ENCODE measurements at places on chromosomes 4 and X.
A peak's percentile ranks its signal among the peaks of the same experiment; 100 is the strongest.

DNA sequence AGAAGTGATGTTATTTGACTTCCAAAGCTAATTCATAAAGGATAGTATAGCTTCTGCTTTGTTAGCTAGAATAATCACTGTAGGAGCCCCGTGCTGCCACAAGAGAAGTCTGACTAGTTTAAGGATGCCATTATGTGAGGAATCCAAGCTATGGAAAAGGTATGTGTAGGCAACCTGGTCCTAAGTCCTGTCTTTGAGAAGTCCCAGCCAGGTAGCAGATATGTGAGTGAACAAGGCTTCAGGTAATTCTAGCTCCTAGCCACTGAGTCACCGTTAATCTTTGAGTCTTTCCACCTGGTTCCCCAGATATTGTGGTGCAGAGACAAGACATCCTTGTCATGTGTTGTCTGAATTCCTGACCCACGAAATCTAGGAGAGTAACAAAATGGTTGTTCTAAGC lies 55.5 kb downstream of the BMP3 start:
- DNase-seq = no peak

DNA sequence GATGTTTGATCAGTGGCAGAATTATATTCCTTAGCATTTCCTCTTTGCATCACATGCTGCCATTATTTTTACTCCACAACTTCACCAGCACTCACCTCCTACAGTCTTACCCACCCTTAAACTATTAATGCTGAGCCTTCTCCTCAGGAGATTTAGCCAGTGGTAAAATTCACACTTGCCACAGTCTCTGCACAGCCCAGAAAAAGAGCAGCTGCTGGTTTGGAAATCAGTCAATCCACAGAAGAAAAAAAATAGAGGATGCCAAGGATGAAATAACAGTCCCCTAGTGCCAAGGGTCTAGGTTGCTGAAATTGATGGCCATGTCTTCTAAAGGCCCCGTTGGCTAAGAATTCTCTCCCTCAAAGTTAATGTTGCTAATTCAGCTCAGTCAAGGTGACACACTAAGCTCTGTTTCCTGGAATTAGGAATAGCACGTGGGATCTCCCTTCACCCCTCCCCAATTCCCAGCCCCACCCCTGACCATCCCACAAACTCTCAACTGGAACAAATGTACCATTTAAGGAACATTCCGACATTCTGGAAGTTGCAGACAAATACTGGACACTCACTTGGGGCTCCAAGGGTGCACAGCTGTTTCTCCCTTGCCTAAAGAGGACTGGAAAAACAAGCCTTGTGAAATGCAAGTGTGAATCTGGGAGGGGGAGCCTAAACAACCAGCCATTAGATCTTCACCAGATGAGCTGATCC lies 5.7 kb downstream of the ATP1B4 start:
- no peak for DNase-seq

- peak; percentile 18 for DNase-seq
Measured at GRCh38 chrX:102950908-102951866, 14.1 kb downstream of the RAB40AL start.

GRCh38 chr4:7294176-7294756 lies 101.9 kb downstream of the SORCS2 start:
- DNase-seq = no peak

- no peak for DNase-seq
Measured at GRCh38 chr4:185775792-185776555, 36.0 kb downstream of the SORBS2 start.

GRCh38 chrX:45749375-45749774 lies 548.7 kb upstream of the DIPK2B start:
- no peak for DNase-seq

DNA sequence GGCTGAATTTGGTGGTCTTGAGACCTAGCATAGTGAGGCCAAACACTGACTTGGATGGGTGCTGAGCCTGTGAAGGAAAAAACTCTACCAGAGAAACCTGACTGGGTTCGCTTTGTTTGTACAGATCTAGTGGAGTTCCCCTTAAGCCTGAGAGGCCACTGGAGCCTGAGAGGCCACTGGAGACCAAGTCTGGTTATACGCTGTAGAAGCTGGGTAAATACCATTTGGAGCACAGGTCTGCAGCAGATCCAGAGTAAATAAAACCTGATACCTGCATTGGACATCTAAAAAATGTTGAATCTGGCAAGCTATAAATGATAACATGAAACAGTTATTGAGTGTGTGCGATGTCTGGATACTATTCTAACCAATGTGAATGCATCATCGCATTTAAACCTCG lies 104.3 kb upstream of the IGSF1 start:
- DNase-seq = no peak

DNA sequence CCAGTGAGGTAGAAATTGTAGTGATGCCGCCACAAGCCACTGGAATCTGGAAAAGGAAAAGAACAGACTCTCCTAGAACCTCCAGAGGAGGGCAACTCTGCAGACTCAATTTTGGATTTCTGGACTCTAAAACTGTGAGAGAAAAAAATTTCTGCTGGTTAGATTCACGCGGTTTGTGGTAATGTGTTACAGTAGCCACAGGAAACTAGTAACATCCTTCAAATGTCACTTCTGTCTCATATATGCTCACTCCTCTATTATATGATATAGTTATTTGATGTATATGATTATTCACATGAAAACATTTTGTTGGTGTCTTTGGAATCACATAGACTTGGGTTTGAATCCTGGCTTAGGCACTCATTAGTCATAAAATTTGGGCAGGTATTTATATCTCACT lies 18.8 kb downstream of the LDOC1 start:
- DNase-seq = no peak

DNA sequence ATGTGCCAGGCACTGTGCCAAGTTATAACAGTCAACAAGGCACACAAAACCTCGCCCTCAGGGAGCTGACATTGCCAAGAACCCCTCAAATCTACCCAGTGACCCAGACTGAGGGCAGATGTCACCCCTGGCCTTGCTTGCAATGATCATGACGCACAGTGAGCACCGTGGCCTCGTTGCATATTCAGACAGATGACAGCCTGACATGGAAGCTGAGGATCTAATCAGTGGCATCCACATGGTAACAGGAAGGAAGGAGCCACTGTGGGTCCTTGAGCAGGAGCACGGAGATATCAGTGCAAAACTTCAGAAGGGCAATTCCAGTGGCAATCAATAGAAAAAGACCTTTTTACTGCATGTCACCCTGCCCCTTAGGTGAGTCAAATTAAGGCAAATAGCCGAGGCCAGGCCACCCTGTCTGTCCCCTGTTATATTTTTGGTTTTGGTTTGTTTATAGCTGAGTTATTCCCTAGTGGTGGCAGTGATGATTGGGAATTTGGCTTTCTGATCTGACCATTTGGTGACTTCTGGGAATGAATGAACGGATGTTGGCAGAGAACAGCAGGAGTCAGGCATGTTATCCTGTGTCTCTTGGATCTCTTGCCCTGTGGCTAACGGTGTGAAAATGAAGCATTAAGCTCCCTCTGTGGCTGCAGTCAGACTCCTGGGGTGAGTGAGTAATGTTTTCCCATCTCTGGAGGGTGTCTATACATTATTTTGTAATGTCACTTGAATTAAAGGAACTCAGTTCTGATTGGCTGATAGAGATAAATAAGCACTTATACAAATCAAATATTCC lies 20.4 kb downstream of the WDR13 start:
- DNase-seq = no peak

- DNase-seq = no peak
Measured at GRCh38 chr4:107843391-107843790, 18.7 kb downstream of the SGMS2 start.

GRCh38 chr4:85127653-85128052 lies 161.2 kb upstream of the WDFY3 start:
- DNase-seq = no peak

DNA sequence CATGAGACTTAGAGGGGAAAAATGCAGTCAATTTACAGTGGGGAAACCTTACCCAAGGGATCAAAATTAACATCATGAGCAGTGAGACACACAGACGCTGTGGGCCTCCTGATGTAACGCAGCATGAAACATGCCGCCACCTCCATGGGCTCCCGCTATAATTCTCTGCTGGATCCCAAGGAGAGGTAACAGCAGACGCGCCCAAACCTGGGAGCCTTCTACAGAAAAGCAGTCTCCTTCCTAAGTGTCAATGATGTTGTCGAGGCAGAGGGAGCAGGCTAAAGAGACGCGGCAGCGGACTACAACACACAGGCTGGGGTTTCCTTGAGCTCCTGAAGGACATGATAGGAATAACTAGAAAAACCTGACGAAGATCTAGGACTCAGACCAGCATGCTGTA lies 142.3 kb downstream of the AFAP1 start:
- DNase-seq = no peak

- DNase-seq = no peak
Measured at GRCh38 chrX:13131396-13132137, 87.1 kb upstream of the FAM9C start.

DNA sequence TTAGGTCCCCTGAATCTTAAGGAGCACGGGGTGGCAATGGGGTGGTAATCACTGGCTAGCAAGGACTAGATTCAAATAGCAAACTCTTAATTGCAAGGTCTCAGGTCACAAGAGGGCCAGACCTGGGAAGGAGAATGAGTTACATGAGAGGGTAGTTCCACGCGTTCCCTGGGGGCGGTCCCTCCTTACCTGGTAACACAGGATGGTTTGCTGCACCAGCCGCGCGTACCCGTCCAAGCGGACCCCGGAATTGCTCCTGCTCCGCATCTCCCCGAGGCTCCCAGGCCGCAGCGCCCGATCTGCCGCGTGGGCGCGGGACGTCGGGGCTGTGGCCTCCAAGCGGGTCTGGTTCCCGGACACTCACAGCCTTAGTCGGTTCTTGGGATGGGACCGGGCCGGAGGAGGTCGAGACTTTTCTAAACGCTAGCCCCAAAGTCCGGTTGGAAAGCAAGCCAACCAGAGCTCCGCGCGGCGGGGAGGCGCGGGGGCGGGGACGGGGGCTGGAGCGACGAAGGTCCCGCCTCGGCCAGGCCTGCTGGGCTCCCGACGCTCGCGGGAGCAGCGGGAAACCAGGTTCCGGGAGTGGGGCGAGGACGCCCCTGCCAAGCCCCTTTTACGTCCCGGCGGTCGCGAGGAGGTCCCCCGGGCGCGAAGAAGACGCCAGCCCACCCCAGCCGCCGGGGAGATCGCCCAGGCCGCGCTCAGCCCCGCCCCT lies at the start of gene PHKA2:
Gene PHKA2, minus strand, starts transcription at position 449 of the 715 bp plus-strand sequence. Its CDS starts 182 bp downstream, at position 267.
- DNase-seq = peak; percentile 15

- DNase-seq = no peak
Measured at GRCh38 chr4:77950203-77950602, 87.6 kb downstream of the MRPL1 start.

- DNase-seq = no peak
Measured at GRCh38 chr4:10773010-10773409, 88.4 kb upstream of the CLNK start.

DNA sequence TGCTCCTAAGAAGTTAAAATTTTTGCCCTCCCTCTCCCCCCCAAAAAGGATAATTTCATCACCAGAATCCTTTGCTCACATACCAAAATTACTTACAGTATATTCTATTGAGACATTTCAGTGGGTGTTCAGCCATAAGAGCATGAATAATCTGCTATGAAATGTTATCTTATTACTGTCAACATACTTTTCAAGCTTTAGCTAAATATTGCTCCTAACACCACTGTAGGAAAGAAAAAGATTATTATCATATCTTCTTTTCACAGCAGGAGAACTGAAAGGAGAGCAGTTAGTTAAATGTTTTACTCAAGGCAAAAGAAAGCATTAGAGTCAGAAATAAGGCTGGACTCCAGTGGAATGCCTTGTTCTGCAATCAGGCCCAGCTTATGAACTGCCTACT lies 231.0 kb upstream of the GYPA start:
- DNase-seq = no peak

- DNase-seq = no peak
Measured at GRCh38 chrX:76076124-76076523, 96.7 kb upstream of the PBDC1 start.

GRCh38 chr4:147749811-147750321 lies 18.0 kb downstream of the ARHGAP10 start:
- DNase-seq = no peak

DNA sequence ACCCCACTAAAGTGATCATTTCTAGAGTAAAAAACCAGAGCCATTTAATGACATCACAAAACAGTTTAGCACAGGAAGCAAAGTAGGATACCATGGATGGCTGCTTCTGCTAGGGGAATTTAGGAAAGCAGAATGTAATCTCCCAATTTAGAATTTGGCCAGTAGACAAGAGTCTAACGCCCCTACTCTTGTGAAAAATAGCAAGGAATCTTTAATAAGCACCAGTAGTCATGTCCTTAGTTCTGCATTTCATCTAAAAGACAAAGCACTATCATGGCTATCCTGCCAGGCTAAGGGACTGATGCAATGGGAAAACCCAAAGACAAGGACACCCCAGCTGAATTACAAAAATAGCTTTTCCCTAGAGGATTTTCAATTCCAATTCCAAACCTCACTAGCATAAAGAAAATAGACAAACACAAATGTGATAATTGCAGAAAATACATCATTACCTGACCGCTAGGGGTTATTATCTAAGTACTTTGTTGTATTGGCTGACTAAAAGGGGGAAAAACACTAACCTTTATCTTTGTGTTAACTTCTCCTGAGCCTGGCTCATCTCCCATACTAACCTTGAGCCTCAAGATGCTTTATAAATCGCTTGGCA lies 2.6 kb upstream of the AMMECR1 start:
- no peak for DNase-seq

- DNase-seq = no peak
Measured at GRCh38 chr4:3530663-3531254, 1.5 kb downstream of the LRPAP1 start.

DNA sequence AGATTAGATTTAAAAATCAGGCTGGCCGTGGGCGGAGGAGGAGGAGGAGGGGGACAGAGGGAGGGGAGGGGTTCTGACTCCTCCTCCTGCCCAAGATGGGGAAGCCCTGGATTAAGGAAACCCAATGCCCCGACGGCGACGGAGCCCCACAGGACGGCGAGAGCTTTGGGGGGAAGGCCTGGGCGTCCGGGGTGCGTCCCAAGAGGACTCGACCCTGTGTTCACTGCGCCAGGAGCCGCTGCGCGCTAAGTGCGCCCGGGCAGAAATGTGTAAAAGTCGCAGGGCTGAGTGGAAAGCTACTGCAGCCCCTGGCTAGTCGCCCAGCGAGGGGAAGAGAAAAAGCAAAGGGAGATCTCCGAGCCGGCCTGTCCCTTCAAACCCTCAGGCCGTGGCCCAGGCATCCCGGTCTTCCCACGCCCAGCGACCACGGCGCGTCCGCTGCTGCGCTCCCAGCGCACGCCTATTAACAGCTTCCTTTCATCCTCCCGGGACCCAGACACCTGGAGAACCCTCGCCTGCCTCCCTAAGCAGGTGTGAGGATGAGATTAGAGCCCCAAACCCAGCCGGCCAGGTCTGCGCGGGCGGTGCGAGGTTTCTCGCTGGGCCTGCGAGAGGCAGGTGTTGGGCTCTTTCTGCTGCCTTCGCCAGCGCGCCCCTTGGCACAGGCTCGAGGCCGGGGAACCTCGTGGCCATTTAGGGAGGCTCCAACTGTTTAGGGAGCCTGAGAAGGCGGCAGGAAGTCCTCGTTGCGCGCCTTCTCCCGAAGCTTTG lies 1.4 kb upstream of the RPS6KA3 start:
- DNase-seq = peak; percentile 20

GRCh38 chr4:78922207-78922606 lies 17.0 kb downstream of the PAQR3 start:
- DNase-seq = no peak
